ENCODE measurements at places on chromosomes 7 and 10.

DNA sequence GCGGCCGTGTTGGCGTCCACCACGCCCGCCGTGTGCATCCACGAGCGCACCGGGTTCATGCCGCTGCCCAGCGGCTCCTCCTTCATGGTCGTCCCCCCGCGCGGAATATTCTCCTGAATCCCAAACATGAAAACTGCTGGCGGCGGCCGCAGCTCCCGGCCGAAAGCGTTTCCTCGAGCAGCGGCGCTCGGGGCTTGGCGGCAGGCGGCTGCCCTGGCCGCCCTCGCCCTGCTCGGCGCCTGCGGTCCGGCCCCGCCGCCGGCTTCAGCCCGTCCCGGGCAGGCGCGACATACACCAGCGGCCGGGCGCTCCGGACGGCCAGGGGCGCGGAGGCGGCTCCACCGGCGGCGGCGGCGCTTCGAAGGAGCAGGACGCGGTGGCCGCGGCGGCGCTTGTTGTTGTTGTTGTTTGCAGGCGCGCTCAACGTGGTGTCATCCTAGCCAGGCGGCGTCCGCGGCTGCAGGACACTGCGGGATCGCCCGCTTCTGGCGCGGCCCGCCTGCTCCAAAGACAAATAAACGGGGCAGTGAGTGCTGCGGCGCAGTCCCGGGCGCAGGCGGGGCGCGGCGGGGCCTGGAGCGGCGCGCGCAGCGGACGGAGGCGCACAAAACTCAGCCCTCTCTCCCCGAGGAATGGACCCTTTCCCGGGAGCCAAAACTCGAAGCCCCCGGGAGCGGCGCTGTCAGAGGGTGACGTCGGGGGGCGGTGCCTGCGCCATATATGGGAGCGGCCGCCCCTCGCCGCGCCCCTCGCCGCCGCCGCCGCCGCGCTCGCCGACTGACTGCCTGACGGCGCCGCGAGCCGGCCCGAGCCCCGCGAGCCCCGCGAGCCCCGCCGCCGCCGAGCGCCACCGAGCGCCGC, at the start of gene EBF3:
EBF3 (minus strand) TSS at position 634 of the 861 bp plus-strand sequence; CDS start at position 128, 506 bp downstream.
- DNase-seq: peak; percentile 21

DNA sequence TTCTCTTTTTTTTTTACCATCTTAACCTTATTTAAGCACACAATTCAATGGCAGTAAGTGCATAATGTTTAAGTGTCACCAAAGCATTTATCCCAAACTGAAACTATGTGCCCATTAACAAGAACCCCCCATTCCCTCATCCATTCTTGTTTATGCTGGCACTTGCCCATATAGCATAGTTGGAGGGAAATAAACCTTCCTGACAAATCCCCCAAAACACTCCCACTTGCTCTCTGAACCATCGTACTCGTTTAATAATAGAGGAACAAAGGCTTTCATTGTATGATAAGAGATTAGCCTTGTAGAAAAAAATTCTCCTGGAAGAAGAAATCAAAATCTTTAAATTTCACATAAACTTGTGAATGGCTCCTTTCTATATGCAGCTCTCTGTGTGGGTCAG, 26.4 kb upstream of the KCNMA1 start:
- DNase-seq: no peak

GRCh38 chr10:71263376-71263775, 51.0 kb downstream of the UNC5B start:
- DNase-seq: no peak

- DNase-seq: peak; percentile 24
Measured at GRCh38 chr7:134509010-134509409, 18.4 kb upstream of the AKR1B10 start.

- DNase-seq: no peak
Measured at GRCh38 chr7:93018716-93019115, 99.1 kb downstream of the SAMD9 start.

DNA sequence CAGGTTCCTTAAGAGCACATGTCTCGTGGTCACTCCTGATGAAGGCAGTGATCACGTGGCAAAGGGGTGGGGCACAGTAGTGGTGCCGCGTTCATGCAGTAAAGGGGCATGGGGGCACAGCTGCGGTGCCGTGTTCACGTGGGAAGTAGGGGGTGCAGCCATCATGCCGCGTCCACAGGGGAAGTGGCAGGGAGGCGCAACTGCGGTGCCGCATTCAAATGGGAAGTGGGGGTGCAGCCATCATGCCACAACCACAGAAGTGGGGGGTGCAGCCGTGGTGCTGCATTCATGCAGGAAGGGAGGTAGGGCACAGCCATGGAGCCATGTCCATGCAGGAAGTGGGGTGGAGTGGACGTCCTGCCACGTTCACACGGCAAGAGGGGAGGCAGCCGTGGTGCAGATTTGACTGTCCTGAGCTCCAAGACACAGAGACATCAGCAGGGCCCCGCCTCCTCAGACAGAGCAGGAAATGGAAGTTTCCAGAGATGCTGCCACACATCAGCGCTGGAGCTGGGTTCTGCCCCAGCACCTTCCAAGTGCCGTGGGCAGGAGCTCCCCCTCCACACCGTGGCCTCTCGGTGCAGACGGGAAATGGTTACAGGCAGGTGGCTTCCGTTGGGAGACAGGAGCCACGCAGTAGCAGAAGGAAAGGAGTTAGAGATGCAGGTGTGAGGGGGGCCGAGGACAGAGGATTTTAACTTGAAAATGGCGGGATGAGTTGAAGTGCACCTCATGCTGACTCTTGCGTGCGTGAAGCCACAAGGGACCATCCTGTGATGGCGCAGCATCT, 95.0 kb upstream of the DDC start:
- peak; percentile 82 for DNase-seq

- no peak for DNase-seq
Measured at GRCh38 chr10:75770626-75771081, 339.2 kb downstream of the LRMDA start.

DNA sequence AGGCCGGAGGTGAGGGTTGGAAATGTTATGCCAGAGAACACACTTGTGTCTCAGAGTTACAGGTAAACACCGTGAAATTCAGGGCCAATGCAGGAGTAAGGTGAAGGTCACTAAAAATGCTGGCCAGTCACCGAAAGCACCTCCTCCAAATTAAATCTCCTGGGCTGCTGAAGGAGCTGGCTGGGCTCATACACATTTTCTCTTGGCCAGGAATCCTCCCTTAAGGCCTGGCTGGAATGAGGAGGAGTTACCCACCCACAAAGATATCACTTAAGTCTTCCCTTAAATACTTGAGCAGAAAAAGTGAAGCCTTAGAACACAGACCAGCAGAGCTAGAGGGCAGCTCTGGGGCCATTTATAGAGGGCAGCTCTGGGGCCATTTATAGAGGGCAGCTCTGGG, 46.3 kb downstream of the HTRA1 start:
- DNase-seq: no peak

- DNase-seq: no peak
Measured at GRCh38 chr7:47091141-47091540, 490.8 kb downstream of the TNS3 start.

- DNase-seq: no peak
Measured at GRCh38 chr10:133204226-133205015, 25.6 kb upstream of the UTF1 start.

GRCh38 chr7:24793982-24794648, 36.9 kb upstream of the GSDME start:
- DNase-seq: peak; percentile 55

GRCh38 chr10:64037071-64037661, 516.0 kb downstream of the REEP3 start:
- peak; percentile 53 for DNase-seq

DNA sequence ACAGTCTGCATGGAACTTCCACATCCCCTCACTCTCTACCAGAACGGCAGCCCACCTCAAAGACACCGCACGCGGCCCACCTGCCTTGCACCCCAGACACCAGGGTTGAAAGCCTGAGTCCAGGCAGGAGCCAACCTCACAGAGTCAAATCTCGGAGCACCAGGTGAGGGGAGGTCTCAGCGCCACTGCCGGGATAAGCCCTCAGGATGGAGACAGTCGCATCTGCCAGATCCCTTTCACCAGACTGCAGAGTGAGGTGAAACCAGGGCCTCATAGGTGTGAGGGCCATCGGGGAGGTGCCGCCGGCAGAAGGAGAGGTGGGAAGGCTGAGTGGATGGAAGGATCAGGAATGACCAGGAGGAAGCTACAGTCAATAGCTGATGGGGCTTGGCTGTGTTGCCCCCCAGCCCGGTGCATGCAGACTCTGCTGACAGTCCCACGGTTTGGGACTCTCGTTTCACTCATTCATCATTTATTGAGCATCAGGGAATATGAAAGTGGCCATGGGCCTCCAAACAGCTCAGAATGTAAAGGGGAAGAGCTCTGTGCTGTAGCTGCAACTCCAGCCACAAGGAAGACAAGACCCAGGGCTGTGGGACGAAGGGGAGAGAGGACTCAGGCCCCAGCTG, 315.0 kb downstream of the PTPRN2 start:
- no peak for DNase-seq

DNA sequence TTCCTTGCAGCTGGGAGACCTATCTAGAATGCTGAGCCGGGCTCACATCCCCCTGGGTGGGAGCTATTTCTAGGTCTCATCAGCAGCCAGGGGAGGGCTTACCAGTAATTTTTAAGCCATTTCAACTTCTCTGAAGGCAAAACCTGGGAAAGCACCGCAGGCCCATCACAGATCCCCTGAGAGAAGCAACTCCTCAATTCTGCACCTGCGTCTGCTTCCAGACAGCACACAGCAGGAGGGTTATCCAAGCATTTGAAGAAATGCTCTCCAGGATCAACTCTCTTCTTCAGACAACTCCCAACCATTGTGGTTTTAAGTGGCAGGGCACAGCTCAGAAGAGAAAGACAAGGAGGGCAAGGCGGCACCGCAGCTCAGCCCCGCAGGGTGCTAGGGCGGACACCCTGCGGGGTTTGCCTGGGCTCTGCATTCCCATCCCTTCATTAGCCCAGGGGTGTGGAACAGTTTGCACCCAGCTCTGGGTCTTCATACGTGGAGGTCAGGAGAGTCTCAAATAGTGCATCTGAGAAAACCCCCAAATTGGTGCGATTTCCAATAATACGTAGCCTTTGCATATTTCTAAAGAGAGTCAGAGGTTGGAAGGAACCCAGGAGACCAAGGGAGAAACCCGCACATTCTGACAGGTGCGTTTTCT, 618.7 kb downstream of the DNAJB6 start:
- DNase-seq: no peak

- DNase-seq: peak; percentile 99
Measured at GRCh38 chr10:11849911-11850310, 26.8 kb downstream of the PROSER2 start.

DNA sequence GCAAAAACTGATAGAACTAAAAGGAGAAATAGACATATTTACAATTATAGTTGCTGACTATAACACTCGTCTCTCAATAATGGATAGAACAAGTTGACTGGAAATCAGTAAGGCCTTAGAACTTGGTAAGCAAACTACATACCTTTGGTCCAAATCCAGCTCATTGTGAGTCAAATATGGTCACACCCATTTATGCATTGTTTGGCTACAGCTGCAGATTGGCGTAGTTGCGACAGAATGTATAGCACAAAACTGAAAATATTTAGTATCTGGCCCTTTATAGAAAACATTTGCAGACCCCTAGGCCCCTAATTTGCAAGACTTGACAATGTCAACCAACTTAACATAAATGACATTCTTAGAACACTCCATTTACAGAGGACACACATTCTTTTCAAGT, 103.6 kb upstream of the EGR2 start:
- DNase-seq: no peak

DNA sequence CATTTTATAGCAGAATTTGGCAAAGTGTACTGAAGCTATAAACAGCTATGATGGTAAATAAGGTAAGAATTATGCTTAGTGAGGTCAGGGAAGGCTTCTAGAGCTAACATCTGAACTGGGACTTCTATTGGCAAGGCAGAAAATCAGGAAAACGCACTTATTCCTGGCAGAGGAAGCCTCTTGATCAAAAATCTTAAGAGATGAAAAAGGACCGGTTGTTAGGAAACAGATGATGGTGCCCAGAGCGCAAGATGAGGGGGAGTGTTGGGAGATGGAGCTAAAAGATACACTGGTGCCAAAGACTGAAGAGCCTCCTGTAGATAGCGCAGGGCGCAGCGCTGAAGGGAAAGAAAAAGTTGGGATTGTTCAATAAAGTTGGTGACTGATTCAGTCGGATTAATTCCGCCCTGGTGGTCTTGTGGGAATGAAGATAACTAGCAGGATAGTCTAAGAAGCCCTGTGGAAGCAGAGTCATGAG, 550 bp upstream of the CALU start:
- DNase-seq: no peak

DNA sequence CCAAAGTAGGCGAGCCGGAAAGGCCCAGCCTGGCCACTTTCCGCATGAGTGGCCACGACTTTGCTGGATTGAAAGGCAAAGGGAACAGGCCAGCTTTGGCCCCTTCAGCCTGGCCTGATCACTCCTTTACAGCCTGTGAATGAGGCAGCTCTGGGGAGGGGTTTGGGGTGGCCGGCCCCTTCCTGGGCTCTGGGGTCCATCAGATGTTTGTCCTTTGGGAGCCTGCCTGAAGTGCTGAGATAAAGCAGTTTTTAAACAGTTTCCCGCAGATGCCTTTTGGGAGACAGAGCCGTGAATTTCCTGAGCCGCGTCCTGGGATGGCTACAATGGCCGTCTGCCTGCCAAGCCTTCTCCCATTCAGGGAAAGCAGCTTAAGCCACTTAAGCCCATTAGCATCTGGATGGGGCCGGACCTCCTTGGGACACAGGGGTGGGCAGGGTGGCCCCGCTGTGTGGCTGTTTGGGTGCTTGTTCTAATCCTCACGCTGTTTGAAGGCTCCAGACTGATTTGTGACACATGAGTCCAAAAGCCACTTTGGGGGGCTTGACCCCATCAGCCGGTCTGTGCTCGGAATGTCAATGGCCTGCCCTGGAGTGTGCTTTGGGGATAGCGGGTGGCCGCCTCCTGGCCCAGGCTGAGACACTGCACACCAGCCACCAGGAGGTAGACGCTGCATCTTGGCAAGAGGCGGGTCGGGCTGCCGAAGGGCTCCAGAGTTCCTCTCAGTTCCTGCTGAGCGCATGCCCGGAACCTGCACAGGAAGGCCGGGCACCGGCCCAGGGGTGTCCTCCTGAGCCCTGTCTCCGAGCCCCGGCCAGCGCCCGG, 38.9 kb downstream of the NKX6-2 start:
- DNase-seq: no peak

DNA sequence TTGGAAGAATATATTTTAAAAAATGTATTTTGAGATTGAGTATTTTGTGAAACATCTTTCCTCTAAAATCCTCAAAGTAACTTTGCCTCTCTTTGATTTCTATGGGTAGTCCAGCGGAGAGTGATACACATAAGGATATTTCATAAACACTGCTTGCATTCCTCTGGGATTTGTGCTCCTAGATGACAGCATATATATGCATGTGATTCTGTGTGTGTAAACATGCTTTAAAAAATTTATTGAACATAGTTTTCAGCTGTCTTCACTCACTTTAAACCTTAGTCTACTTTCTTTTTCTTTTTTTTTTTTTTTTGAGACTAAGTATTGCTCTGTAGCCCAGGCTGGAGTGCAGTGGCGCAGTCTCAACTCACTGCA, 84.6 kb downstream of the KAT6B start:
- no peak for DNase-seq

- no peak for DNase-seq
Measured at GRCh38 chr10:76640806-76641205, 996.8 kb downstream of the KCNMA1 start.

GRCh38 chr10:71090330-71090729, 122.0 kb upstream of the UNC5B start:
- no peak for DNase-seq
